ENCODE measurements at places on chromosomes 12 and 14.

GRCh38 chr12:52755533-52755932 lies 21.6 kb downstream of the KRT76 start:
- no peak for DNase-seq

DNA sequence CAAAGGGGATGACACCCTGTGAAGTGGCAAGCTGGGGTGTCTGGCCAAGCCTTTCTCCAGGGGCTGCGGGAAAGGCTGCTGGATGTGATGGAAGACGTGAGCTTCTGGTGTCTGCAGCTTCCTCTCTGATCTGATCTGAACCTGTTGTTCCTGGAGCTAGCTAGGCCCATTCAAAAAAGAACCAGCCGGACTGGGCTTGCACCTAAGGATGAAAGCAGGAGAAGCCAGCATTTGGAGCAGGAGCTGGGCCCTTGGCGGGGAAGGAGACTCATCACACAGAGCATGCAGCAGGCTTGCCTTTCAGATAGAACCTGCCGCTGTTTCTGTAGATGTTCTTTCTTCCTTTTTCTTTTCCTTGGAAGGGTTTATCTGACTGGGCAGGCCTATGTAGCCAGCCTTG lies 9.5 kb downstream of the RPH3A start:
- no peak for DNase-seq

DNA sequence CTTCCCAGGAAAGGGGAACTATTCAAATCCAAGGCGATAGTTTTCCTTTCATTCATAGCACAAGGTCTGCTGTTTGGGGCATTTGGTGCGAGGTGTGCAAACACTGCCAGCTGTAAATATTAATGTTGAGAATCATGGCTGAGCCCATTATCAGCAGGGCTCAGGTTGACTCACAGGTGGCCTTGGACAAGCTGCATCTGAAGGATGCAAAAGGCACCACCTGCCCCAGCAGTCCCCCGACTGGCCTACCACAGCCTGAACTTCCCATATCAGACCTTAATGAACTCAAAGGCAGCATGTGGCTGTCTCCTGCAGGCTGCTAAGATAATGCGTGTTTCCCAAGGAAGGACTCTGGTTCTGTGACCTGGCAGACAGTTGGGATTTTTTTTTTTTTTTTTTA lies 93.3 kb upstream of the MAP1LC3B2 start:
- no peak for DNase-seq

- DNase-seq, result no peak
Observed at GRCh38 chr12:56304872-56305590, 4.9 kb upstream of the CS start.

- DNase-seq, result no peak
Observed at GRCh38 chr12:18837505-18837904, 99.6 kb downstream of the CAPZA3 start.

GRCh38 chr14:103730490-103731035 lies 15.0 kb downstream of the ZFYVE21 start:
- no peak for DNase-seq

GRCh38 chr12:55681142-55682077 lies 26.3 kb downstream of the ITGA7 start:
- no peak for DNase-seq

DNA sequence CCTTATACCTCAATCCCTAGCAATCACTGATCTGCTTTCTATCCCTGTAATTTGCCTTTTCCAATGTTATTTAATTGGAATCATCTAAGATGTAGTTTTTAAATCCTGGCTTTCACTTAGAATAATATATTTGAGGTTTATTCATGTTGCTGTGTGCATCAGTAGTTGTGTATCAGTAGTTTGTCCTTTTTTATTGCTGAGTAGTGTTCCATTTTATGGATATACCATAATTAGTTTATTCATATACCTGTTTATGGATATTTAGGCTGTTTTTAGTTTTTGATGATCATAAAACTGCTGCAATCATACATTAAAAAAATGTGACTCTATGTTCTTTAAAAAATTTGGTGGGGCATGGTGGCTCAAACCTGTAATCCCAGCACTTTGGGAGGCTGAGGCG lies 43.7 kb downstream of the FUT8 start:
- no peak for DNase-seq

DNA sequence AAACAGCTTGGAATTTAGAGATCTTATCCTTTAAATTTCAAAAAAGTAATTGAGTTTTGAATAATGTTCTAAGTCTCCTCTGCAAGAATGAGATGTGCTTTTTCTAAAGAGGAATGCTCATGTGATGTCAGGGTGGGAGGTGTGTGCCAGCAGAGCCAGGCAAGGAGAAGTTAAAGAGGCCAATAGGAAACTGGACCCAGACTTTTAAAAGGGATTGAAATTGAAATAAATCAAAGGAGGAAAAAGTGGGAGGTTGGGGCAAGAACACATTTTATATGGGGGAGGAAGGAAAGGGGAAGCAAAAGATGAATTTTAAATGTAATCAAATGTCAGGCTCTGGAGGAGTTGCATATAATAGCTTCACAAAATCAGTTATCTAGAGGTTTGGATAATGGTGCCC lies 126.1 kb downstream of the FIGNL2 start:
- no peak for DNase-seq

GRCh38 chr12:52517005-52517835 lies 3.0 kb downstream of the KRT5 start:
- no peak for DNase-seq

GRCh38 chr14:45123271-45123670 lies 11.0 kb downstream of the FKBP3 start:
- no peak for DNase-seq

GRCh38 chr14:91163316-91163715 lies 49.4 kb downstream of the DGLUCY start:
- no peak for DNase-seq

GRCh38 chr12:50574601-50575348 lies 70.0 kb downstream of the DIP2B start:
- DNase-seq, result no peak

- no peak for DNase-seq
Observed at GRCh38 chr14:65745396-65746190, 333.1 kb downstream of the FUT8 start.

DNA sequence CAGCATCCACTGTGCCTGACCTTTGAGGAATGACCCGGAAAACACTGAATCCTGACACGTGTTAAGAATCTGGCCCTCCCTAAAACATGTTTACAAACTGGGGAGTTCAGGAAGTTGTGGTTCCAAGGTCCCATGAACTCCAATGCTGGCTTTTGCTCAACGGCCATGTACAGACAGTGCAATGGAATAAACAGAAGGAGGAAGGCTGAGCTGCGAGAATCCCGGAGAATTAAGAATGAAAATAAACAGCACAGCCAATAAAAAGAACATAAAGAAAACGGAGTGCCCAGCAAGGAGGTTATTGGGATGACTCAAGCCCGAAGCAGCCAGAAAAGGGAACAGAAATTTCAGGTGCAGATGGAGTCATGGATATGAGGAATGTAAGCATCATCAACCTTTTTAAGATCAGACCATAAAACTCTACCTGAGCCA lies 32.3 kb downstream of the BCL11B start:
- no peak for DNase-seq

DNA sequence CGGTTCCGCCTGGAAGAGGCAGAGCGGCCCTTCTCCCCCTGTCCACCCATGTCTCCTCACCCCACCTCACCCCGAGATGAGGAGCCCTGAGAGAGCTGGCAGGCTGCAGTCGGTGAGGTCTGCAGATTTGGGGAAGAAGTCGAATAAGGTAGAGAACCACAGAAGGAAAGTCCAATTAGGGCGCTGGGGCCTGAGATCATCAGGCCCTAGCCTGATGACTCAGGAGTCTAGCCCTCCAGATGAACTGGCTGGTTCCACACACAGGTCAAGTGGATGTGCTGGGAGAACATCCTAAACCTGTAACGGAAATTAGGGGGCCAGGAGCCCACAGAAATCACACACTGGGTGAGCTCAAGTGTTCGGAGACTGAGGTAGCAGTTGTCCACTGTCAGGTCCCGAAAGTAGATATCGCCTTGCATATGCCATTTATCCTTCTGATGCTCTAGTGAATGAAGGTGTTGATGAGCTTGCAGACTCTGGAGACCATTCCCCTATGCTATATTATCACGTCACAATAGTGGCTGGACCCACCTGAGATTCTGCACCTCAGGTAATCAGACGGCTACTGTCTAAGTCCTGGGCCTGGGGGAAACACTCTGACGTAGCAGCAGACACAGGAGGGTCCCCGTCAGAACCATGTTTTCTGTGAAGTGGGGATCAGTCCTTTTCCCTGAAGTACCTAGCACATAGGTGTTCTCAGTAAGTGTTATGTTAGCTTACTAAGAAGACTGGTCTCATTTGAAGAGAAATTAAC lies 886 bp upstream of the METTL17 start:
- no peak for DNase-seq
